ENCODE measurements at places on chromosomes 12 and 14. TPM values are rescaled to one million over a fixed set of nuclear protein-coding genes. Genes with fewer than 3 reads are reported as not detected.

Gene RILPL1
- 3.5 TPM for total RNA-seq

Gene AQP2
- not detected for total RNA-seq

DNA sequence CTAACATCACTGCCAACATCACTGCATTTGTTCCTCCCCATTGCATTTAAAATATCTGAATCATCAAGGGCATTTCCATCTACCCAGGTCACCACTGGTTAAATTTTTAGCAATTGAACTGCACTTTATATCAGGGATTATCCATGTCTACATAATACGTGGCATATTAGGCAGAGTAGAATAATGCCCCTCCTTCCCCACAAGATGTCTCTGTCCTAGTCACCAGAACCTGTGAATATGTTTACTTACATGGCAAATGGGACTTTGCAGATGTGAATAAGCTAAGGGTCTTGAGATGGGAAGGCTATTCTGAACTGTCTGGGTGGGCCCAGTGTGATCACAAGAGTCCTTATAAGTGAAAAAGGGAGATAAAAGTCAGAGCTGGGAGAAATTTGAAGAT lies 181.7 kb upstream of the ARID2 start:
- no peak for ATAC-seq

GRCh38 chr12:82149045-82149444 lies 209.1 kb downstream of the CCDC59 start:
- no peak for ATAC-seq

DNA sequence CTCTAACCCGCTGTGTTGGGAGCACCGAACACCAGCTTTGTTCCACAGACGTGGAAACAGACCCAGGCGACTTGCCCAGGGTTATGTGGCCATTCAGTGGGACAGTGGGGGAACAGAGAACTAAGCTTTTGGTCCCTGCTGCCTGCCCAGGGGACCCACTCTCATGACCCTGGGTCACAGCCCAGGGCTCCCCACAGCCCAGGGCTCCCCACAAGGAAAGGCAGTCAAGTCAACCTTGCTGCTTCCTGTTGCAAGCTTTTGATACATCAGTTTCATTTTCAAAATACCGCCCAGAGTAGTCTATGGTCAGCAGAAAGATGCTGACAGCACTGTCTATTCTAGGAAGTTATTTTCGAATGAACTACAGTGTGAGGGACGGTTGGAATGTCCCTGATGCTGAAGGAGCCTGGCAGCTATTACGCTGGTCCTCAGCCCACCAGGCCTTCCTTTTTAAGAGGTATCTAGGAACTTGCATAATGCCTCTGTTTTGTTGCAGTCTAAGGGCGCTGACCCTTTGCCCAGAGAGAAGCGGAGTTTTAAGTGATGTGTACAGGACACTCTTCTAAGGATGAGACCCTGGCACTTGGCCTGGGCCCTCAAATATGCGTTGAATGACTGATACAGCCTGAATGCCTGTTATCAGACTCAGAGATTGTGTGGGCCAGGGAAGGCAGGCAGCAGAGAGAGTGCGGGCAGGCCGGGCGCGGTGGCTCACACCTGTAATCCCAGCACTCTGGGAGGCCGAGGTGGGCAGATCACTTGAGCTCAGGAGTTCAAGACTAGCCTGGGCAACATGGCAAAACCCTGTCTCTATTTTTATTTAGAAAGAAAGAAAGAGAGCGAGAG lies 12.6 kb upstream of the TTC7B start:
- peak; percentile 75 for ATAC-seq

- ATAC-seq = peak; percentile 14
These were observed 324 bp downstream of the POLE start for GRCh38 chr12:132686825-132687210.

DNA sequence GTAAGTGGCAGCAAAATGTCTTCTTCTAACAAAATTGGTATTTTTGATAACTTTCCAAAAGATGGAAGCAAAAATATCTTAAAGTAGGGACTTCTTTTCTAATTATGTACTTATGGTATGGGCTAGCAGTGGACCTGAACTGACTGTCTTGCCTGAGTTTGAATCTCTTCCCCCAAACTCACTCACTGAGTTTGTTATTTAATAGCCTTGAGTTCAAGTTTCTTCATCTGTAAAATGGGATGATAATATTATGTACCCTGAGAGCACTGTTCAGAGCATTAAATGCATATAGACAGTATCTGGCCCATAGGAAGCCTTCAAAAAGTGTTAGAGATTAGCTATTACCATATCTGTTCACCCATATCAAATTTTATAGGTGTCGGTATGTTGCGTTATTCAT lies 210.4 kb upstream of the NUDT4 start:
- ATAC-seq = peak; percentile 5

Gene SMCO3
- not detected for total RNA-seq

Gene CIROP
- total RNA-seq = not detected

Gene CCDC175
- total RNA-seq = not detected
